ENCODE measurements at places on chromosomes 13 and 19.
A peak's percentile ranks its signal among the peaks of the same experiment; 100 is the strongest.

DNA sequence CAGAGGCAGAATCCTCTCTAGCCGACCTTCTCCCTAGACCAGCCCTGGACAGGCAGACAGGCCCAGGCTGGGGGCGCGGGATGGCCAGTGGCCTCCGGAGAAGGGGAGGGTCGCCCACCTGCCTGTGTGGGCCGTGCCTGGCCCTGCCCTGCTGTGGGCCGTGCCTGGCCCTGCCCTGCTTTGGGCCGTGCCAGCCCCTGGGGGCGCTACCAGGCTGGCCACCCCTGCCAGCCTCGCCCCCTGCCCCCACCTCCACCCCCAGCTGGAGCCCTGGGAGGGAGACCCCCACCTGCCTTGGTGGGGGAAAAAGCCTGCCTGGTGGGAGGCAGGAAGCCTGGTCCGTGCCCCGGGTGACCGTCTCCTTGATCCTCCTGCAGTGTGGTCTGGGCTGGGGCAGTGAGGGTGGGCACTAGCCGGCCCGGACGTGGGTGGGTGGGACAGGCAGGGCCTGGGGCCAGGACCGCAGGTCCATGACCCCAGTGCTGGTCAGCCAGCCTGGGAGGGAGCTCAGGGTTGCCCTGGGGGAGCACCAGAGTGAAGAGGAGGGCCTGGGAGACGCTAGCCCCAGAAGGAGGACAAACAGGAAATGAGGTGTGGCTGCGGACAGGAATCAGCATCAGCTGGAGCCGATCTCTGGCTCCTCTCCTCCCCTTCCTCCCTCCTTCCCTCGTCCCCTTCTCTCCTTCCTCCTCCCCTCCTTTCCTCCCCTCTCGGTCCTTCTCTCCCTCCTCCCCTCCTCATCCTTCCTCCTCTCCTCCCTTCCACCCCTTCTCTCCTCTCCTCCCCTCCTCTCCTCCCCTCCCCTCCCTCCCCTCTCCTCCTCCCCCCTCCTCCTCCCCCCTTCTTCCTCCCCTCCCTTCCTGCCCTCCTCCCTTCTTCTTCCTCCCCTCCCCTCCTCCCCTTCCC, 5.1 kb upstream of the MKNK2 start:
- peak; percentile 88 for DNase-seq

GRCh38 chr13:102907016-102907756, 61.4 kb downstream of the ERCC5 start:
- DNase-seq: no peak

DNA sequence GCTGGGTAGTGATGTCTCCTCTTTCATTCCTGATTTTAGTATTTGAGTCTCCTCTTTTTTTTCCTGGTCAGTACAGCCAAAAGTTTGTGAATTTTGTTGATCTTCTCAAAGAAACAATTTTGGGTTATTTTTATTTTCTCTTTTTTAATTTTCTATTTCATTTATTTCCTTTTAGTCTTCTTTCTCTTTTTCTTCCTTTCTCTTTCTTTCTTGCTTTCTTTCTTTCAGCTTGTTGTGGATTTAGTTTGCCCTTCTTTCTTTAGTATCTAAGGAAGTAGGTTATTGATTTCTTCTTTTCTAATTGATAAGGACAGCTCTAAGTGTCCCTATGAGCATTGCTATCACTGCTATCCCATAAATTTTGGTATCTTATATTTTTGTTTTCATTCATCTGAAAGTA, 13.8 kb downstream of the IPO5 start:
- no peak for DNase-seq

GRCh38 chr19:33520844-33521479, 629 bp downstream of the PEPD start:
- no peak for DNase-seq

DNA sequence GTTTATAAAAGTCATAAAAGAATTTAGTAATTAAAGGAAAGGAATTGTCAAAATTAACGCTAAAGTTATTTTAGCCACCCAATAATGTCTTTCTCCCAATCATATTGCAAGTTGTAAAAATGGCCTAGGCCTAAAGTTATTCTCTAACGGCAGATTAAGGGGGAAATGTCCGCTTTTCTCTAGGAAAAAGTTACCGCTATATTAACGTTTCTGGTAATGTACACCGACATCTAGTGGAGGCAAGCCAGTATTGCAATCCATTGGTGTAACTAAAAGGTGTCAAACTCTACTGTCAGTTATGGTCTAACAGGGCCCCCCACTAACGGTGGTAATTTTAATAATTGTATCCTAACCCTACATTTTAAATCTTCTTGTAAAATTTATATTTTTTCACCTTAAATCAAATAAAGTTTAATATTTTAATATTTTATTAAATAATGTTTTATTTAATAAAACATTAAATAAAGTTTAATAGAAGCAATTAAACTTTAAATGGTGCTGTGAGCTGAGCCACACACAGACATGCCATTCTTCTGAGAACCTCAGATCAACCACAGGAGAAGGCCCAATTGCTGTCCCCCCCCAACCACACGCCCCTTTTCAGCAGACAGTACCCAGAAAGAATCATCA, 35.9 kb upstream of the ZSCAN5A start:
- peak; percentile 17 for DNase-seq

GRCh38 chr13:50611117-50611781, 232.2 kb downstream of the DLEU7 start:
- no peak for DNase-seq

DNA sequence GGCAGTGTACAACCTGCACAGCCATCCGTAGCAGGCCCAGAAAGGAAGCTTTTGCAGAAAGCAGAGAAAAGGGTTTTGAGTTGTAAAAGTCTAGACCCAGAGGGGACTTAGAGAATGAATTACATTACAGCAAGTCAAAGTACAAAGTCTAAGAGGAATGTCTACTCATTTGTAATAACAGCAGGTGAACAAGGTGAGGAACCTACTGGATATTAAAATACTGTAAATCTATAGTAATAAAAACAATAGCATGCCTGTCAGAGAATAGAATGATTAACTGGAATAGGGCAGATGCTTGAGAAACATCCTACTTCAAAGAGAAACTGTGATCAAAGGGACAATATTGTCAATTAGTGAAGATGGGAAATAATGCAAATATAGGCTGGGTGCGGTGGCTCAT, 18.3 kb upstream of the ZNF414 start:
- no peak for DNase-seq

DNA sequence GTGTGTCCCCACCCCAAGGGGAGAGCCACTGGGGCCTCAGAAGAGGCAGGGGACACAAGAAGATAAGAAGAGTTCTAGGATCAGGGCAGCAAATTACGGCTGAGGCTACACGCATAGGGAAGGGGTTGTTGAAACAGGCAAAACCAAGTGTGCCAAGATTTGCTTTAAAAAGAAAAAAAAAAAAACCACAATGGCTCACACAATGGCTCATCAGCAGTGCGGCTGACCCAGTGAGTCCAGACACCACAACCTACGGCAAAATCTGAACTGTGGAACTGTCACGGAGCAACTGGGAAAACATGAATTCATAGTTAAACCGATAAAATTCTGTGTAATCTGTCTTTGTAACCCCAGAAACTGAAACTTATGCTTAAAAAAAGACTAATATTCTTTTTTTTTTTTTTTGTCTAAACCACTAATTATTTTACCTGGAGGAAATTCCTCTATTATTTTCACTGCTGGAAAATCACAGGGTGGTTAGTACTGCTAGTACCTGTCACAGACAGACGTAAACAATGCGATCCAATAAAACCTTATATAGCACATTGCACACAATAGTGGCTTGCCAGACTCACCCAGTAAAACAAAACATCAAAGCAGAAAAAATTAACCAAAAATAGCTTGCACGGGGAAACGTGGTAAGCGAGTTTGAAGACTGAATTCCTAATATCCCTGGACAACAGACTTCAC, 325.4 kb upstream of the TSHZ3 start:
- DNase-seq: no peak

- DNase-seq: no peak
Observed at GRCh38 chr13:75319254-75319653, 162.7 kb downstream of the TBC1D4 start.
